ENCODE measurements at places on chromosomes 2 and 18. TPM values are rescaled to one million over a fixed set of nuclear protein-coding genes. Genes with fewer than 3 reads are reported as not detected.

RAB6C gene
- 0.22 TPM for polyA plus RNA-seq

DYSF gene
- polyA plus RNA-seq, result 13.7 TPM

EMILIN2 gene
- polyA plus RNA-seq, result 20.3 TPM

GRCh38 chr2:73536133-73536840, 105.9 kb downstream of the NAT8 start:
- no peak for DNase-seq

DNA sequence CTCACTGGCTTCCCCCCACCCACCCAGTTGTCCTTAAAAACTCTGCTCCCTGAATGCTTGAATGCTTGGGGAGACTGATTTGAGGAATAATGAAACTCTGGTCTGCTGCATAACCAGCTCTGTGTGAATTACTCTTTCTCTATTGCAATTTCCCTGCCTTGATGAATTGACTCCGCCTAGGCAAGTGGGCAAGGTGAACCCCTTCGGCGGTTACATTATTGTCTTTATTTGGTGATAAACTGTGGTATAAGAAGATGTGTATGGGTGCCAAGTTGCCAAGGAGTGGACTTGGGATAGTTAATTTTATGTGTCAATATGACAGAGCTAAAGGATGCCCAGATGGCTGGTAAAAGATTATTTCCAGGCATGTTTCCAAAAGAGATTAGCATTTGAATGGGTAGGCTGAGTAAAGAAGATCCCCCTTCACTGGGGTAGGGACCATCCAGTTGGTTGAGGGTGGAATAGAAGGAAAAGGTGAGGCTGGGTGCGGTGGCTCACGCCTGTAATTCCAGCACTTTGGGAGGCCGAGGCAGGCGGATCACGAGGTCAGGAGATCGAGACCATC, 98.5 kb upstream of the HAAO start:
- no peak for DNase-seq

DNA sequence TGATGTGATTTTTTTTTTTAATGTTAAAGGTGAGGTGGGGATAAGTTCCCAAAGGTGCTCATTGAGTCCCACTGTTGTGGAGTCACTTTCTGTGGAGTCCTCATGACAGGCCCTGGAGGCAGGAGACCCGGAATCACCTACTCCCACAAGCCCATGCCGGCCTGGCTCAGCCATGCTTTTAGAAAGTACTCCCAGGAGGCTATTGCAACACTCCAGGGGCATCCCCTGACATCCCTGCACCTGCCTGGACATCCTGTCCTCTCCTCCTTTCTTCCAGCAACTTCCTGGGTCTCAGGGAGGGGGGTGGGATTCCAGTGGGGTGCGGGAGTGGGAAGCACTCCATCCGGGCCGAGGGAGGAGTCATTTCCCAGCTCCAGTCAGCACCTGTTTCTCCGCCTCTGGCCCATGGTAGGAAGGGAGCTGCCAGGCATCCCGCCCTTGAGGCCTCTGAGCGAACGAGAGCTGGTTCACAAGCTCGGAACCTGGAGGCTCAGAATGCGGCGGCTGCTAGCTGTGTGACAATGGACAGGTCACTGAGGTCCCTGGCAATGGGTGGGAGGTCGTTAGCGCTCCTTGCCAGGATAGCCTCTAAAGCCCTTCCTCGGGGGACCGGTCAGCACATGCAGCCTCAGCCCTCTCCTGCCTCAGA, 163.9 kb upstream of the ID2 start:
- DNase-seq, result no peak

- no peak for DNase-seq
Measured at GRCh38 chr2:101793277-101793969, 95.9 kb downstream of the MAP4K4 start.

DNA sequence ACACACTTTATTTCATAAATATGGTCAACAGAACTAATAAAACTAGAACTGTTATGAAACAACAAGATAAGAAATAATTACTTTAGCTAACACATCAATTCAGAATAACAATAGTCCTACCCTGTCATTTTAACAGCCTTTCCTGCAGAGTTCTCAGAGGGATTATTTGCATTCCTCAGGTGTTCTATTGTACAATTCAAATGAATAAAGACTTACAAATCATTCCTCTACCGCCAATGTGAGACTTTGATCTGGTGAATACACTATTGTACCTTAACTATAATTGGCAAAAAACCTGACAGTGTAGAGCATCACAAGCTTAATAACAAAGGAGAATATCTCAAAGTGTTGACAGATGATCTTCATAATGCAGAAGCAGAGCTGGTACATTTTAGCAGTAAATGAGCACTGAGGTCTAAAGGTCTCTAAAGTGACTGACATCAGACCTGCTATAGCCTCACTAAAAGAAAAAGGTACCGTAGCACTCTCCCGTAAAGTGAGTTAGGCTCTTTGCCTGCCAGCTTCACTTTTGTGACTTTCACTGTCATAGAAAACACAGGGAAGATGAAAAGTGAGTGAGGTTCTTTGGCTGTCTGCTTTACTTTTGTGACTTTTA, 118.8 kb upstream of the SP3 start:
- no peak for DNase-seq

DNA sequence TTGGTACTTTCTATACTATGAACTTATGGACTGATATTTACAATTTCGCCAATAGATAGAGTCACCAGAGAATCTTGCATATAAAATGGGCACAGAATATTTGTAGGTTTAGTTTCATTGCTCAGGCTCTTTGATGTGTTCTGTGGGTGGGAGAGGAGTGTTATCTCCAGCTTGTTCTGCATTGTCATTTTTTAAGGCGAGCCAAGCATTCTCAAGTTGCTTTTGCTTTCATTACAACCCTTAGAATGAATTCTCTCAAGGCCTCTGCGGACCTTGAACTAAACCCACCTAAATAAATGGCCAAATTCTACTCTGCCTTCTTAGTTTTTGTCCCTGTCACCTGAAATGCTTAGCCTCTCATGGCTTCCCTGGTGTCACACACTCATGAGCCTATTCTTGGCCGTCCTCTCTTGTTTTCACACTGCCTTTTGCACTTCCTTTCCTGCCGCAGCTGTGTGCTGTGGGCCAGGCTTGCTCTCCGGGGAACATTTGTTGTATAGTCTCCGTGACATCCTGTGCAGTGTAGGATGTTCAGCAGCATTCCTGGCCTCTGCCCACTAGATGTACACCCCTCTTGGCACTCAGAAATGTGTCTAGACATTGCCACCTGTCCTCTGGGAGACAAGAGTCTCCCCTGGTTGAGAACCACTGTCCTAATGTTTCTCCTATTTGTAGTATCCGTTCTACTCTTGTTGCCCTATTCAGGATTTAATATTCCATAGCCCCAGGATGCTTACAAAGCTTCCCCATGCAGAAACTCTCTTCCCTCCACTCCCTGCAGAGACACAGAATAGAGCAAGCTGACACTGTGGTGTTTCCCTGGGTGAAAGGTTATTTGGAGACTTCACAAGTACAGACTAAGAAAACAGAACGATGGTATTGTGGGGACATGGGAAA, 255.6 kb downstream of the PTPRM start:
- DNase-seq, result no peak

DNA sequence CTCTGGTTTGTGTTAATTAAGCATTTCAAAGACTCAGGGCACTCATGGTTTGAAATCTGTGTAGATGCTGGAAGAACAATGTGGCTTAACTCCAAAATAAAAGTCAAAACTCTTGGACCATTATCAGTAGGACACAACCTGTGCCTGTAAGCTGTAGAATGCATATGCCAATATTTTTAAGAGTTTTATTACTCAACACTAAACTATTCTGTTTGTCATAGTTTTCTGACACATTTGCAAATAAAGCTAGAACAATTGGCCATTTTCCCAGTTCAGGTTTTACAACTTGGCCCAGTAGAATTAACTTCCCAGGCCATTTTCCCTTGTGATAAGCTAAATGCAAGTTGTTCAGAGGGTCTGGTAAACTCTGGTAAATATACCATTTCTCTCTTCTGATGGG, 713.1 kb downstream of the CBLN2 start:
- no peak for DNase-seq

- DNase-seq, result no peak
Measured at GRCh38 chr2:232466221-232466620, 10.3 kb downstream of the ALPI start.

DNA sequence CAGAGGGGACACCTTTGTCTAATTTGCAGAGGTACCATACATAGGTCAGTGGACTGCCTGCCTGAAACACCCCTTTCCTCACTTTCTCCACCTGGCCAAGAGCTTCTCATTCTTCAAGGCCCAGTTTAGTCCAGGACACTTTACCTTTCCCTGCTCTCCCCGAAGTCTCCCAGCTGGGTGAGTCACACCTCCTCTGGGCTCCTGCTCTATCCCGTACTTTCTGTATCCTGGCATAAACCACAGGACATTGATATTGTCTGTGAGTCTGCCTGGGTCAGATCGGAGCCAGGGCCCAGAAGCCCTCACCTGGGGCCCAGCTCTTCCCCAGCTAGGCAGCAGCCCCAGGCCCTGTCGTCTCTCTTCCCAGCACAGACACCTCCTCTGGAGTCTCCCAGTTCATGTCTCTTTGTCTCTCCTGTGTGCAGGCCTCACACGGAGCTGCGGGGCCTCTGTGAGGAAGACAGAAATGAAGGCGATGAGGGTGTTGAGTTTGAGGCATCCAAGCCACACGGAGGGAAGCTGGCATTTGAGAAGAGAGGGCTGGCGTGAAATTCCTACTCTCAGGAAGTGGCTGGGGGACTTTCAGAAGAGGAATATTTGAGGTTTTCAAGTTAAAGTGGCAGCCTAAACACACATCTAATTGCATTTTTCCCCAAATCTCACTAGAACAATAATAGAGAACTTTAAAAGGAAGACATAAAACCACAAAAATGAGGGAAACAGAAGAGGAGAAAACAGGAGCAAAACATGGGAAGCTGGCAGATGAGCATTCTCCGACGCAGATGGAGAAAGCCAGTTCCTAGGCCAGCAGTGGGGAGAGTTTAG, 79.6 kb upstream of the LAPTM4A start:
- no peak for DNase-seq

GRCh38 chr2:195604706-195605105, 52.3 kb upstream of the SLC39A10 start:
- no peak for DNase-seq

Data from spleen (tissue), 13 donors.